ENCODE measurements at places on chromosomes 3 and 15.

- DNase-seq: no peak
Measured at GRCh38 chr3:17730318-17730967, 12.0 kb downstream of the TBC1D5 start.

GRCh38 chr3:99776516-99777209, 41.0 kb upstream of the CMSS1 start:
- no peak for DNase-seq

DNA sequence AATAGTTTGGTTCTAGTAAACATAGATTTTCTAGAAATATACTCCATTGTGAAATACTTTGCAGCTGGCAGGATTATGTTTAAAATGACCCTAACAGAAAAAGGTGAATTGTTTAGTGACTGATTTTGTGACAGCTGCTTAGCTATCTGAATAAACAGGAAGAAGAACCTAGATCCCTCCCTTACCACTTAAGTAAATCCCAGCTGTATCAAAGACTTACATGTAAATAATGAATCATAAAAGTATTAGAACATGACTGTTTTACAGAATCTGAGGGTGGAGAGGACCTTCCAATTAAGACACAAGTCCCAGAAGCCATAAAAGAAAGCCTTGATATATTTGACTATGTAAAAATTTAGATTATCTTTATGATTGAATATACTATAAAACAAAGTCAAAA, 15.9 kb downstream of the SLC49A4 start:
- DNase-seq: no peak

- DNase-seq: no peak
Measured at GRCh38 chr3:126817781-126818180, 113.7 kb downstream of the CHCHD6 start.

GRCh38 chr3:165195640-165196576, at the start of gene SLITRK3:
TSS of gene SLITRK3 (minus strand) at chr3:165196384. CDS start at chr3:165190830, 5,554 bp downstream.
- DNase-seq: no peak

Measured in stimulated activated CD4-positive, alpha-beta T cell treated with anti-CD3 and anti-CD28 coated beads, Interleukin-12 subunit alpha, Interleukin-12 subunit beta, amount 100 ng/mL, for 4 hours (primary cell).